ENCODE measurements at places on chromosomes 1 and 21.

DNA sequence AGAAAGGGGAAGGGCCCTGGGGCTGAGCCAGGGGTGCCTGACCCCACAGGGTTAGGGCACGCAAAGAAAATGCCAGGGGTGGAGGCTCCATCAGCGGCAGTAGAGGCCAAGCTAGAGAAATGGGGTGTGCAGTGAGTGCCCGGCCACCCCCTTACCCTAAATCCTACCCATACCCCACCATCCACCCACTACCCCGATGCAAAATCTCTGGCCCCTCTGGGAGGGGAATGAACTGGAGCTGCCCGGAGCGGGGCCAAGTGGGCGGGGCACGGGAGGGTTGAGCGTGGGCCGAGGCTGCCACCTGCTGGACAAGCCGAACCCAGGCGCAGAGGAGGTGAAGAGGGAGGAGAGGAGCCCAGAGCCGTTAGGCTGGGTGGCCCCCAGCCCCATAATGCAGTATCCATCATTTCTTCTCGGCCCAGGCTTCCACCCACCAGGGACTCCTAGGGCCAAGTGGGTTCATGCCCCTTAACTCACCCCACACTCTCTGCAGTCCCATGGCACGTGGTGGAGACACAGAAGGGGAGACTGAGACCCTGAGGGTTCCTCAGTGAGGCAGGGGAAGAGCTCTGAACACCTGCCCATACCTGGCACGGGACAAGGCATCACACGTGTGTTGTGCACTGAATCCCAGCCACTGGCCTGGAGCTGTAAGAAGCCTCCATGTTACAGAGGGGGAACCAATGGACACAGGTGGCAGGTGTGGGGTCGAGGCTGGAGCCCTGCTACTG, 1.4 kb upstream of the C1QC start:
- DNase-seq: peak; percentile 75

DNA sequence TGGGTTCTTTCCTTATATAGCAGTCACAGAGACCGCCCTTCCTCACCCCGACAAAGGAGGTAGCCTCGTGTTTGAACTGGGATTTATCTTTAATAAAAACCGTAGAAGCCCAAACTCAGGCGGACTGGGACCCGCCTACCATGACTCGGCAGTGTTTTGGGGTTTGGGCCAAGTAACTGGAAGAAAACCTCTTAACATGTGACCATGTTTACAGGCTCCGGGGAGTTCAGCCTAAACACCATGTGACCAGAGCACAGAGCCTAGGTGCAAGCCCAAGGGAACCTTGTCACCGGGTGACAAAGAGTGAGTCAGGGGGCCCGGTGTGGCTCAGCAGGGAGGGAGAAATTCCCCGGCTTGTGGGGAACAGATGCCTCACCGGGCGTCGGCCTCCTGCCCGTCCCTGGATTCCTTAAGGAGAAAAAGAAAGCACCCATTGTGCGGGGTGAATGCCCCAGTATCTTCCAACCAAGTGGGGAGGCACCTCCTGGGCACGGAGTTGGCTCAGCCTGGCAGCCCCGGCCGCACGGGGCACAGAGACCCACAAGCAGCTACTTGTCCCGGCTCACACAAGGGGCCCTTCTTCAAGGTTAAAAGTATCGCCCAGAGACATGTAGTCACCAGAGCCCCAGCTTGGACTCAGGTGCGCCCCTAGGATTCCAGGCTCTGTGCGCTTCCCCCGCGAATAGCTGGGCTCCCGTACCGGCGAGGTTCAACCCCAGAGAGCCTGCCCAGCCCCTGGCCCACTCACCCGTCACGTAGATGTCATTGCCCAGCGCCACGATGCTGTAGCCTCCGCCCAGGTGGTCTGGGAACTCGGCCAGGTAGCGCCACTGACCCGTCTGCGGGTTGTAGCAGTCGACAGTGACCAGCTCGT, 1.4 kb downstream of the KLHL21 start:
- peak; percentile 60 for DNase-seq

GRCh38 chr1:217274927-217275654, 355.8 kb downstream of the GPATCH2 start:
- no peak for DNase-seq

DNA sequence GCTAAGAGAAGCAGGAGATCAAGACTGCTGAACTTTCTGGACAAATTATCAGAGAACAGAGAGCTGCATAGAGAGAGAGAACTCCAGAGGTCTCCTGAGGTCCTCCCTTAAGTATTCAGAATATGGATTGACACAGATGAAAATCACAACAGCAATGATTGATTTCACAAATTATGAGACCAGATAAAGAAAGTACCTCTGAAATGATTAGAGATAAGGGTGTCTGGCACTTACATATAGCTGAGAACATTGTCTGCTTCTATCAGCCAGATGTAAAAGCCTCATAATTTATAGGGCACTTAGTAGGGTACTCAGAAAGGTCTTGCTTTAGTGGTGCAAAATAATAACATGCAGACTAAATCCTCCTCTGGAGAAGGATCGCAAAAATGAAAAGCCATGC, 1301.8 kb downstream of the BRINP3 start:
- no peak for DNase-seq

DNA sequence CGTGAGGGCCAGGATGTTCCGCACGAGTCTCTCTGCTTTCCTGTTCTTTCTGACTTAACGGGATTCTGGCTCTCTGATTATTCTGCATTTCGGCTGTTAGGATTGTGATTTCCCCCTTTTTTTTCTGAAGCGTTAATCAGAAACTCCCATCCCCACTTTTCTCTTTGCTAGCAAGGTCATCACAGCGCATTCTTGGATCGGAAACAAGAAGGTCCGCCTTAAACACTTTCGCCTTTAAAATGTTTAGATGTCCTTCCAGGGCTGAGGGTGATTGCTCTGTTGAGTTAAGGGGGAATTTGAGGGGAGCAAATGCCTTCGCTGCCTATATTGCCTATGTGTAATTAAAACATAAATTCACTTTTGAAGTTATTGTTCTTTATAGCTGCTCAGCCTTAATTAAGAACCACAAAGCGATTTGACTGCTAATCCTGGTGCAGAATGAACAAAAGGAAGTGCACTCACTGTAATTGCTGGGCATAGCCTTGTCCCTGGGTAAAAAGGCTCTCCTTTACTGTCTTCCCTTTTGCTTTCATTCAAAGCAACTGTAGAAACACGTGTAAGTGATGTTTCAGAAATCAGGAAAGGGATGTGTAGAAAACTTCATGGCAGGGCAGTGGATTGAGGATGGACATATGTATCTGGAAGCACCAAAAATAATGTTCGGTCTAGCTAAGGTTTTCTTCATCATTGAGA, 1.2 kb downstream of the LAMC1 start:
- no peak for DNase-seq

DNA sequence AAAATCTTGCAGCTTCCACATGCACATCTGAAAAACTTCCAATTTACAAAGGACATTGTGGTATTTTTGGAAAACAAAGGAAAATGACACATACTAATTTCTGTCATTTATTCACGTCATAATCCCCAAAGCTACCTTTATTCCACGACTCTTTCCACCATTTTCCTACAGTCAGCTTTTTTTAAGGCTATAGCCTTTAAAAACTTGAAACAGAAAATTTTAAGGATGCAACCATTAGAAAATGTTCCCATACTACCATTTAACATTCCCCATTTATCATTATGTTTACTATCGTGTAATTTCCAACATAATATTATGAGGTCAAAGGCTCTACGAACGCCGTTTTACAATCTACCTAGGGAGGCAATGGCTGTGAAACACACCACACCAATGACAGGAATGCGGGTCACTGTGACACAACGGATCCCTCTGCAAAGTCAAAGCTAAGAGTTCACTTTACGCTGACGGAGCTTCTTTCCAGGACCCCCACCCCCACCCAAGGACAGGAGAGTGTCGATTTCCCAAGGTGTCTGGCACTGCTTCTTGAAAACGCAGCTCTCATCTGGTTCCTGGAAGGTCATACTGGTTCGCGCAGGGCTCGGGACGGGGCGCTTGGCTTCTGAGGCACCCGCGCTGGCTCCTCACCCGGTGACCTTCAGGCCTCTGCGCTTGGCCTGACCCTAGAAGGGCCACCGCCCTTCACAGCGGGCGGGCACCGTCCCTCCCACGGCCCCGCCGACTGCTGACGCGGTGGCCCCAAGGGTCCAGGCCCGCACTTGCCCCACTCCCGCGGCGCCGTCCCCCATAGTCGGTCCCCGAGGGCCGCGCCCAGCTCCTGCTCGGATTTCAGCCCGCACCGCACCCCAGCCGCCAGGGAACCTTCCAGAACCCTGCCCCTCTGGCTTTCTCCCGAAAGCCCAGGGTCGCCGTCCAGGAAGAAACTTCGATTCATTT, 50.5 kb upstream of the ATF3 start:
- DNase-seq: no peak

DNA sequence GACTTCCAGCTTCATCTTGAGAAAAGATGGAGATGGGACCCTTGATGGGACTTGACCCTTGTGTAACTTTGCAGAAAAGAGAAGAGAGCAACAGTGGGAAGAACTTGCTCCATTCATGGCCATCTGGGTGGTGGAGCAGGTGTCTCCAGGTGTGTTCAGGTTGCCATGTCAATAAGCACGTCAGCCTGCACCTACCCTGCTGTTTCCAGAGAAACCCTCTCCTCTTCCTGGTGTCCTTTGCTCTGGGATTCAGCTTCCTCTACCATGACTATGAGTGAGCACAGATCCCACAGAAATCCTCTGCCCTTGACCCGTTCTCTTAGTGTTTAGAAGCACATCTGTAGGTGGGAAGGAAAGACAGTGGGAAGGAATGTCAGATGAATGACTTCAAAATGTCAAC, 21.8 kb upstream of the OTUD3 start:
- DNase-seq: no peak

- DNase-seq: no peak
Observed at GRCh38 chr1:218669431-218669830, 324.3 kb downstream of the TGFB2 start.

GRCh38 chr1:5526822-5527551, 465.2 kb downstream of the NPHP4 start:
- no peak for DNase-seq

DNA sequence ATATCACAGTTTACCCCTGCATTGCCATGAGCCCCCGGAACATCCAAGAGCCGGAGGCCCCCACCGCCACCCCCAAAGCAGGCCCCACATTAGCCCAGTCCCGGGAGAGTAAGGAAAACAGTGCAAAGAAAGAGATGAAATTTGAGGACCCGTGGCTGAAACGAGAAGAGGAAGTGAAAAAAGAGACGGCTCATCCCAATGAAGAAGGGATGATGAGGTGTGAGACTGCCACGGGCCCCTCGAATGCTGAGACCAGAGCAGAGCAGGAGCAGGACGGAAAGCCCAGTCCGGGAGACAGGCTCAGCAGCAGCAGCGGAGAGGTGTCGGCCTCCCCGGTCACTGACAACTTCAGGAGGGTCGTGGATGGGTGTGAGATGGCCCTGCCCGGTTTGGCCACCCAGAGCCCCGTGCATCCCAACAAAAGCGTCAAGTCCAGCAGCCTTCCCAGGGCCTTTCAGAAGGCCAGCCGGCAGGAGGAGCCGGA, 532.4 kb downstream of the KIF26B start:
- no peak for DNase-seq

GRCh38 chr1:23140940-23141596, 27.6 kb downstream of the LUZP1 start:
- no peak for DNase-seq

DNA sequence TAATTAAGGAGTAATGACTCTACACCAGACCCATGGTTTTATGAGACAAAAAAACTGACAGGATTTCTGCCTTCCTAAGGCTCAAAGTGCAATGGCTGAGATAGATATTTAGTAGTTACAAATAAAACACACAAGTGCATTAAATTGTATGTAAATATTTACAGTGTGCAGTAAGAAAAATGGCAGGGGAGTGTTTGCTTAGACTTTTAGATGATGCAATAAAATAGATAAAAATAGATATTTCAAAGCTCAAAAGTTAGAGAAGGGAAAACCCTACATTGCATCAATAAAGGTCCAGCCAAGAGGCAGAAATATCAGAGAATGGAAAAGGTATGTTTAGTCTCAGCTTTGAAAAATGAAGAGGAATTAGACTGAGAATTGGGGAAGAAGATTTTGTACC, 226.3 kb upstream of the FGGY start:
- no peak for DNase-seq

- DNase-seq: no peak
Observed at GRCh38 chr1:226981386-226981817, 41.3 kb downstream of the COQ8A start.

DNA sequence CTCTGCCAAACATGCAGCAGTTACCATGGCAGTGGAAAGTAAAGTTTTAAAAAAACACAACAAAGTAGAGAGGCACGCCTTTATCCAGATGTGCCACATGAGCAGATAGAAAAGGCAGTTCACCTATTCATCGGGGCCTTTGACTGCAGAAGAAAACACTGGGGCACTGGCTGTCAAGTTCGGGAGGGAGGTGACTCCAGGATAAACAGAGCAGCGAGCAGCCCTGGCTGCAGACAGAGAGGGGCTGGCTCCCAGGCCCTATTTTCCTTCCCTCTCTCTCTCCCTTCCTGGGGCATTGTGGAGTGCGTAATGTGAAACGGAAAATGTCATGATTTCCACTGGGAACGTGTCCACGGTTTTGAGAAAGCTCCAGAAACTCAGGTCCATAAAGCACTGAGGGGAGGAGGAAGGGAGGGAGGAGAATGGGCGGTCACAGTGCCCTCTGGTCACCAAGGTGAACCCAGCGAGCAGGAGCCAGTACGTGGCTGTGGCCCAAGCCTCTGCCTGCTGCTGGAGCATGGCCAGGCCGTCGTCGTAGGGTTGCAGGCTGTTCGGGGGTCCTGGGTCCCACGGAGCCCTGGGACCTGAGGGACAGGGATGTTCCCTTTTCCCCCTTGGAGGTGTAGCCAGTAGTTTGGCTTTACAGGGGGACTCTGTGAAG, 114.7 kb upstream of the IRF2BP2 start:
- DNase-seq: peak; percentile 77

GRCh38 chr1:160113407-160113806, 2.2 kb upstream of the ATP1A2 start:
- DNase-seq: no peak

DNA sequence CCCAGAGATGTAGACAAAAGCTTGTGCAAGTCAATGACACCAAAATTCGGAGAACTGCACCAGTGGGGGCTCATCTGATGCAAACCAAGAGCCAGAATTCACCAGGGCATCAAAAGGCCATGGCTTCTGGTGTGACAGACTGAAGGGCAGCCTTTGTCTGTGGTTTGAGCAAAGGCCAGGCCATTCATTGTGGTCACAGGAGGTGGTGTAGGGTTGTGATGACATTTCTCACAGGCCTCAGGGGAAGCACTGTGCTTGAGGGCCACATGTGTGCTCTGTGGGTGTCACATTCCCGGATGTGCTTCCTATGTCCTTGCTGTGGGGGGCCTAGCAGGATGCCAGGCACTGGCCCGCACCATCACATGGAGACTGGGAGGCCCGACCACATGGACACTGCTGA, 22.5 kb upstream of the KCNE1 start:
- peak; percentile 40 for DNase-seq

DNA sequence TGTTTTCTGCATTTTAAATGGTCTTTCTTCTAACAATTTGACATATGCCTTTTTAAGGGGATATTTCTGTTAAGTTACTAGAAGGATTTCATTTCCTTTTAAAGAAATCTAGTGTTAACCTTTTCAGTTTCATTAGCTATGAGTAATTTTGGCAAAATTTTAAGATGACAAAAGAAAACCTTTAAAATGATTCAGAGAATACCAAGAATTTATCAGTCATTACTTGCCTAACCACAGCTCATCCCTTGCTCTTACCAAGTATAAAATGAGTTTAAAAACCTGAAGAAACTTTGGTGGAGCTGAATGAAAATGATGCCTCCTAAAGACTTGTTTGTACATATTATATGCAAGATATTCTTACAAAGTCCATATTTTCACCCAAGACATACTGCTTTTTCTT, 101.7 kb downstream of the NEK7 start:
- DNase-seq: no peak
